ENCODE measurements at places on chromosomes 7 and 10.

GRCh38 chr7:15853832-15854470 lies 167.5 kb upstream of the MEOX2 start:
- DNase-seq = no peak

- DNase-seq = no peak
These were observed 835 bp downstream of the COMMD3 start for GRCh38 chr10:22317076-22317370.

- no peak for DNase-seq
These were observed 10.6 kb upstream of the UPP1 start for GRCh38 chr7:48078470-48078869.

DNA sequence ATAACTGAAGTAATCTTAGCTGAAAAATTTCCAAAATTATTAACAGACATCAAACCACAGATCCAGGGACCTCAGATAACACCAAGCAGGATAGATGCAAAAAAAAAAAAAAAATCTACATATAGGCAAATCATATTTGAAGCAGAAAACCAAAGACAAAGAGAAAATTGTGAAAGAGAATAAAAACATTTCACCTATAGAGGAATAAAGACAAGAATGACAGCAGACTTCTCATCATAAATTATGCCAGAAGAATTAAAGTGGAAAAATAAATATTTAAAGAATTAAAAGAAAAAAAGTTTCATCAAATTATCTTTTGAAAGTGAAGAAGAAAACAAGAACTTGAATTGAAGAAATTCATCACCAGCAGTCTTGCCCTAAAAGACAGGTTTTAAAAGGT lies 467.5 kb downstream of the GPAM start:
- no peak for DNase-seq

DNA sequence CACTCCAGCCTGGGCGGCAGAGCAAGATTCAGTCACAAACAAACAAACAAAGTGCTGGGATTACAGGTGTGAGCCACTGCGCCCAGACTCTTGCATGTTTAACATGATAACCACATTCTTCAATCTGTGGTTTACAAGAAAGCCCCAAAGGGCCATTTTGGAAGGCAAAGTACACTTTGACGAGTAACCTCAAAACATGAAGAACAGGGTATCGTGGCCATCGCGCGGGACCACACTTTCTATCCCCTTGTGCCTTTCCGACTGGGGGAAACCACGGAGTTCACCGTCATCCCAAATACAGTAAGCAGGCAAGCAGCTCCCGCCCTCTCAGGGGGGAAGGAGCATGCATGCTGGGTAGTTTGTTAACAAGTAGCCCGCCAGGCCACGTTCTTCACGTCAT lies 125.2 kb downstream of the RNF216 start:
- no peak for DNase-seq

- peak; percentile 27 for DNase-seq
These were observed 822 bp downstream of the SAMD9L start for GRCh38 chr7:93147363-93147762.

GRCh38 chr10:70738006-70738760 lies 47.0 kb downstream of the TBATA start:
- DNase-seq = no peak

- no peak for DNase-seq
These were observed 3.0 kb downstream of the GDI2 start for GRCh38 chr10:5810225-5810624.

- no peak for DNase-seq
These were observed 690.5 kb downstream of the PARD3 start for GRCh38 chr10:34124522-34125035.

DNA sequence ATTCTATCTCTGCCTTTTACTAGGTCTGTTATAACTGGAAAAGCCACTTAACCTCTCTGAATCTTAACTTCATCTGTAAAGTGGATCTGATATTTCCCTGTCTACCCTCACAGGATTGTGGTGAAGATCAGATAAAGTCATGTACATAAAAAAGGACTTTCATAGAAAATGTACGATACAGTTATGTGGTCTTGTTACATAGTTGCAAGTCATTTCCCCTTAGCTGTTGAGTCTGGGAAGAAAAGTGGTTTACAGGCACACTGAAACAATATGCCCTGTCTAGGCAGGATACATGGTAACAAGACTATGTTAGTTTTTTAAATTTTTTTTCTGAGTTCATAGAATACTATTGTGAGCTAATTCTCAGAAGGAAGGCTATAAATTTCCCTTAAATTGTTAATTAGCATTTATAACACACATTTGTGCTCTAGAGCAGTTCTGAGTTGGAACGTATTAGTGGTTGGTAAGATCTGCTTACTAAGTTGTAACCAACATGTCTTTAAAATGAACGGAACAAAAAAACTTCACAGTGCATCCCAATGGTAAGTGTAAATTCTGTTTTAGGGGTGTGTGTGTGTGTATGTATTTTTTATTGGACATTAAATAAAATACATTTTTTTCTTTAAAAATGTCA lies 7.1 kb upstream of the GSTO1 start:
- DNase-seq = no peak

DNA sequence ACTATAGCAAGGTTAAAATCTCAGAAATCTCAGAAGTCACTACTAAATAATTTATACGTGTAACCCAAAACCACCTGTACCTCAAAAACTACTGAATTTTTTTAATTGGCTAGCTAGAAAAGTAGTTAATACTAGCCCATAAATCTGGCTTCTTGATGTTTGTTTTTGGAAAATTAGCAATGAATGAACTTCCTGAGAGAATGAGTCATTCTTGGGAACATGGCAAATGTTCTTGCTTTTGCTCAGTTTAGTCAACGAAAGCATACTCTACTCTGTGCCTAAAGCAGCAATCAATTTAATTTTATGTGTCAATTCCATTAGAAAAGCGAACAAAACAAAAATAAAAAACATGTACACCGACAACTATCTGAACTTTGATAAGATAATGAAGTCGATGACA lies 69.2 kb downstream of the SEMA3E start:
- DNase-seq = no peak

GRCh38 chr10:48605786-48606529 lies 1.1 kb upstream of the ARHGAP22 start:
- no peak for DNase-seq
